Kidney capillary endothelial cell (primary cell): ENCODE measurements at places on chromosomes 1 and 21.

- no peak for DNase-seq
Measured at GRCh38 chr1:196308176-196308575, 300.1 kb downstream of the KCNT2 start.

- DNase-seq = no peak
Measured at GRCh38 chr1:41537251-41537650, 52.8 kb upstream of the EDN2 start.

DNA sequence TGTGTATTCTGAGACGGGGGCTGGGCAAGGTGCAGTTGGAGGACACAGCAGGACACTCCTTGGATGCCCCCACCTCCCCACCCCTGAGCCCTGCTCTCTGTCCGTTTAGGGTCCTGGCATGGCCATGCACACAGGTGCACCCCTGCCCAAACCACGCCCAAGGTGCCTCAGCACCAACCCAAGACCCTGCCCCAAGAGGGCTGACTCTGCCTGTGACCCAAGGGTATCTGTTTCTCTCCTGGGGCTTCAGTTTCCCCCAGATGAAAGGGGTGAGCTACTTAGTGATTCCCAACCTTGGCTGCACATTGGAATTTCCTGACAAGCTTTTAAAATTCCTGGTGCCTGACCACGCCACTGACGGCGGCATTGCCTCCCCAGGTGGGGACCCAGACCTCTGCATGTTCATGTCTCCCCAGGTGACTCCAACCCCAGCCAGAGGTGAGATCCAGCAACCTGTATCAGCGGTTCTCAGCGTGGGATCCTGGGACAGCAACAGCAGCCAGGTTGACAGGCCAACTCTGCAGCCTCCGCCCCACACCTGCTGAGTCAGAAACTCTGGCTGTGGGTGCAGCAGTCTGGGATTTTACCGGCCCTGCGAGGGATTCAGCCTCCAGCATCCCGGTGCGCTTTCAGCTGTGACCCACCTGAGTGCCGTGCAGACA, 483.4 kb downstream of the NPHP4 start:
- no peak for DNase-seq

GRCh38 chr1:47184090-47184821, 5.6 kb downstream of the PDZK1IP1 start:
- no peak for DNase-seq

DNA sequence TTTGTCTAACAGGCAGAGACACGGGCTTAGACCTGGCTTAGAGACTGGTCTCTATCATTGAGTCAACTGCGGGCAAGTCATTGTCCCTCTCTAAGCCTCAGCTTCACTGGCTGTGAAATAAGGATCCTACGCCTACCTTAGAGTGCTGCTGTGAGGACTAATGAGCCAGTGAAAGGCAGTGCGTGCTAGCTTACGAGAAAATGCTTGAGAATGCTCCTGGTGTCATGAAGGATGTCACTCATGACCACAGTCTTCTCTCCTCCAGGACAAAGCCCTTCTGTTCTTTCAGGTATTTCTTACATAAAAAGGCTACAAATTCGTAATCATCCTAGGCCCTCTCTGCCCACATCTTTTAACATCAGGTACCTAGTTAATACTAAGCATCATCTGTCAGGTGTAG, 16.5 kb upstream of the A3GALT2 start:
- DNase-seq = no peak

GRCh38 chr1:74641876-74642275, 31.7 kb downstream of the ERICH3 start:
- DNase-seq = no peak

DNA sequence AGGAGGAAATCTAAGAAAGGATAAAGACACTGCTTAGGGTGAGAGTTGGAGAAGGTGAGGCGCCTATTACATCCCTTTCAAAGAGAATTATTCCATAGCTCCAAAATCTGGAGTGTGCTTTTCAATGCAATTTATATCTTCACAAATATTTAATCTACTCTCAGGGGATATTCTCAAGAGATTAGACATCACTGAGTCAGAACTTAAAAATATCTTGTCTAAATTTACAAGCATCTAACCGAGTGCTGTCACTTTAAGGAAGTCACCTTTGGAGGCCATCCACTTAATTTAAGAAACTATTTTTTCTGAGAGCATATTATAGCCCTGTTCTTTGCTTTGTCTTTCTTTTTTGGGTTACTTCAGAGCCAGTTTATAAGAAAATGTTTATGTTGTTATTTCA, 134.6 kb downstream of the TNFSF18 start:
- no peak for DNase-seq

GRCh38 chr1:177020851-177021589, 143.5 kb downstream of the ASTN1 start:
- no peak for DNase-seq

GRCh38 chr21:33751120-33751519, 108.8 kb downstream of the ITSN1 start:
- DNase-seq = no peak

DNA sequence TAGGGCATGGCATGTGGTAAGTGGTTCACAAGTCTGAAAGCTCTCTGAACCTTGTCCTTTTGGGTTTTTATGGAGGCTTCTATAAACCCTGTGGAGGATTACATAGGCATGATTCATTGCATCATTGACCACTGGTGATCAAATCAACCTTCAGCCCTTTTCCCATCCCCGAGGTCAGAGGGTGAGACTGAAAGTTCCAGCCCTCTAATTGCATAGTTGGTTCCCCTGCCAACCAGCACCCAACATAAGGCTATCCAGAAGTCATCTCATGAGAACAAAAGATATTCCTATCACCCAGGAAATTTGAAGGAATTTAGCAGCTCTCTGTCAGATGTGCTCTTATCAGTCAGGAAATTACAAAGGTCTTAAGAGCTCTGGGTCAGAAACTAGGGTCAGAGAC, 89.5 kb upstream of the ARTN start:
- DNase-seq = no peak

GRCh38 chr1:151419819-151420218, 20.4 kb downstream of the PSMB4 start:
- DNase-seq = no peak

GRCh38 chr1:110580244-110580643, 25.9 kb downstream of the KCNA2 start:
- no peak for DNase-seq

GRCh38 chr1:85135392-85135798, 65.4 kb downstream of the SYDE2 start:
- no peak for DNase-seq

GRCh38 chr1:67614511-67614934, 70.5 kb upstream of the GADD45A start:
- DNase-seq = no peak

DNA sequence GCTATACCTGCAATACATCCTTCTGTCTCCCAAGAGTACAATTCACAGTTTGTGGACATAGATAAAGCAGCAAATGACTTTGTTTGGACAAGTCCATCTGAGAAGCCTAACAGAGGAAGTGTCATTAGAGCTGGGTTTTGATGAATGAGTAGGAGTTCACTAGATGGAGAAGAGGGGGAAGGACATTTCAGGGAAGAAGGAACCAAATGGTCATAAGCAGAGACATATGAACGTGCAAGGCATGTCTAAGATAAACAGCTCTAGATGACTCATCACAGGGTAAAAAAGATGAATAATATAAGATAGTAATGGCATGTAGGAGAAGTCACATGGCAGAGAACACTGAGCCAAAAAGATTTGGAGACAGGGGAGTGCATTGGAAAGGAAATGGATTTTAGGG, 54.5 kb downstream of the HMGB4 start:
- DNase-seq = no peak

- DNase-seq = no peak
Measured at GRCh38 chr1:216502528-216503162, 79.4 kb upstream of the USH2A start.

DNA sequence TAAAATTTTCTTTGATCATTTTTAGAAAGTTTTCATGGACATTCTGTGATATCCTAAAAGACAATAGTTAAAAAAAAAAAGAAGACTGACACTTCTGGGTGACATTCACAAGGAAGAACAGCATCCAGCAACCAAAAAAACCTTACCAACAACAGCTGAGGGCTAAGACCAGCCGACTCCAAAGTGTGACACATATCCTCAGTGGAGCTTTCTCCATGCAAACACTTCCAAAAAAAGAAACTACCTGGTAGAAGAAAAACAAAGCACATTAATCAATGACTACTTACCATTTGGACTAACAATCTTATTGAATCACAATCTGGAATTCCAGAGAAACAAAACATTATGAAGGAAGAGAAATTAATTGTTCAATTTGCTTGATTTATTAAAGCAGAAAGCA, 88.2 kb downstream of the IARS2 start:
- DNase-seq = peak; percentile 58

GRCh38 chr1:189131576-189131975, 1346.1 kb downstream of the BRINP3 start:
- no peak for DNase-seq

GRCh38 chr1:21937034-21937371, at the start of gene HSPG2:
TSS of gene HSPG2 (minus strand) at chr1:21937310. CDS start at chr1:21937217, 93 bp downstream.
- DNase-seq = no peak

GRCh38 chr21:28522014-28522799, 470.5 kb downstream of the LTN1 start:
- DNase-seq = peak; percentile 79

DNA sequence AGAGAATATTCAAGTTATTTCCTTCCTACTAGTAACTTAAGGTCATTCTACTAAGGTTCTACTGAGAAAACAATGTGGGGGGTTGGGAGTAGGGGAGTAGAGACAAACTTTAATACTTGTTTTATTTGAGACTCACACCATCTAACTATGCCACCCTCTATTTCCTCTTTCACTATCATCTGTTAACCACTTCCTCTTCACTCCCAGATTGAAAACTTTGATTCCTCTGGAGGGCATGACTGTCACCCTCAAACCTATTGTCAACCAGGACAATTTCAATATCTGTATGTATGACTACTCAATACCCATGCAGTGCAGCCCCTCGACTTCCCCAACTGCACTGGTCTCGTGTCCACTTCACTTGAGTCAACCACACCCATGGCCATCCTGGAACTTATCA, 165.6 kb upstream of the POGK start:
- DNase-seq = no peak

DNA sequence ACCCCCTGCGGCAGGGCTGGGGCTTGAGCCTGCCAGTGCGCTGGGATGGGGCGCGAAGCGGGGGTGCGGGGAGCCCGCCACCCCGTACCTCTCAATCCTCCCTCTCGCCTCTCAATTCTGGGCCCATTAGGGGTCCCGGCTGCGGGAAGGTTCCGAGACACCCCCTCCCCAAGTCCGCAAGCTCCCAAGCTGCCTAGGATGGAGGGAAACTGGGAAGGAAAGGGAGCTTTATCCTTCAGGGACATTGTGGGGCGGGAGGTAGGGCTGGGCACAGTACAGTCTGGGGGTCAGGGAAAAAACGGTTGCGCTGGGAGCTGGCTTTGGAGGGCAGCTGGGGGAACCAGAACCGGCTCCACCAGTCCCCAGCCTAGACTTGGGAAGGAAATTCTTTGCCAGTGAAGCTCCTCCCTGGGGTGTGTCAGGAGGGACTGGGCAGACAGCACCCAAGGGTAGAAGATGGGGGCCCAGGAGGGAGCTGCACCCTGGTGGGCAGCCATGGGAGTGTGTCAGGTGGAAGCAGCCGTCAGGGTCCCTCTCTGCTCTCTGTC, 904 bp downstream of the GJB3 start:
- DNase-seq = no peak

DNA sequence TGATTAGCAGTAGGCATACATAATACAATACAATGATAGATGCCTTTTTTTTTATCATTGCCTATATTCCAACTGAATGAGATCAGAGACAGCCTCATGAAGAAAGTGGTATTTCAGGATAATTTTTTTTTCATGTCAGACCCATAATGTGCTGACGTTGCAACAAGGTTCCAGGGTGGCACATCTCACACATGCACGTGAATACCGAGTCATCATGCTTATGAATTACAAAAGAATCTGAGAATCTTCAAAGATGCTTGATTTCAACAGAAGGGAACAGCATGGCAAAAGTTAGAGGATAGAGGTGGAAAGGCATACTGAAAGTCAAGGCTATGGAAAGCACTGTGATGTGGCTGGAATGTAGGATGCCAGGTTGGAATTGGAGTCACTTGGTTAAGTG, 5.0 kb upstream of the RNF11 start:
- no peak for DNase-seq

- no peak for DNase-seq
Measured at GRCh38 chr1:208641579-208642280, 397.5 kb upstream of the PLXNA2 start.

GRCh38 chr1:11885916-11886315, 27.2 kb upstream of the NPPB start:
- DNase-seq = no peak

DNA sequence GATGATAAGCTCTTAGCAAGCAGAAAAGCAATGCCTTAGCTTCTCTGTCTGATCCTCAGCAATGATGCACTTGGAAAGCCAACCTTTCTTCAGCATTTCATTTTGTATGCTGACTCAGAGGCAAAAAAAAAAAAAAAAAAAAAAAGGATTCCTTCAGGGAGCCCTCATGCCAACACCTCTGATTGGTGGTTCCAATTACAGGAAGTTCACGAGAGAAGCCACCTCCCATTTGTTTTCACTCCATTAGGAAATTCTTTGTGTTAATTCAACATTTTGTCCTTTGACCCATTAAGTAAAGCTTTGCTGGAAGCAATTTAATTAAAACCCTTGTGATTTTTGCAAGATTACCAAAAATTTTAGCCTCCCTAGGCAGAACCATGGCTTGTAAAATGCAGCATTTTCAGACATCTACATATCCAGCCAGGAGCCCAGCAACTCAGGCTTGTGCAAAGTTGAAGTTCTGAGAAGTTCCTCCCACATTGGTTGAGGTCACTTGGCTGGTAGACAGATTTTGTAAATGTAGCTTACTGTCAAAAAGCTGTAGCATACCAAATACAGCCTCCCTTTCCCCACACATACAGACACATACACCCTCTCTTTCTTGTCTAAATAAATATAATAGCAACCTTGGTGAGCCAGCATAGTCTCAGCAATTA, 27.1 kb upstream of the VTCN1 start:
- DNase-seq = no peak

GRCh38 chr1:53503433-53504217, 44.4 kb downstream of the DMRTB1 start:
- no peak for DNase-seq

DNA sequence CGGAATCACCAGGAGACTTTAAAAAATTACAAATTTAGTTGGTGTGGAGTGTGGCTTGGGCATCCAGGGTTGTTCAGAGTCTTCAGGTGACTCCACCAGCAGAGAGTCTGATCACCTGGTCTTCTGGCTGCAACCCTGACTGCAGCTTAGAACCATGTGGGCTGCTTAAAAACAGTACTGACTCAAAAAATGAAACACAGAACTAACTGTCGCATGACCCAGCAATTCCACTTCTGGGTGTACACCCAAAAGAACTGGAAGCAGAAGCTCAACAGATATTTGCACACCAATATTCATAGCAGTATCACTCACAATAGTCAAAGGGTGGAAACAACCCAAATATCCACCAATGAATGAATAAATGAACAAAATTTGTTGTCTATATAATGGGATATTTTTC, 17.3 kb downstream of the TLR5 start:
- no peak for DNase-seq

DNA sequence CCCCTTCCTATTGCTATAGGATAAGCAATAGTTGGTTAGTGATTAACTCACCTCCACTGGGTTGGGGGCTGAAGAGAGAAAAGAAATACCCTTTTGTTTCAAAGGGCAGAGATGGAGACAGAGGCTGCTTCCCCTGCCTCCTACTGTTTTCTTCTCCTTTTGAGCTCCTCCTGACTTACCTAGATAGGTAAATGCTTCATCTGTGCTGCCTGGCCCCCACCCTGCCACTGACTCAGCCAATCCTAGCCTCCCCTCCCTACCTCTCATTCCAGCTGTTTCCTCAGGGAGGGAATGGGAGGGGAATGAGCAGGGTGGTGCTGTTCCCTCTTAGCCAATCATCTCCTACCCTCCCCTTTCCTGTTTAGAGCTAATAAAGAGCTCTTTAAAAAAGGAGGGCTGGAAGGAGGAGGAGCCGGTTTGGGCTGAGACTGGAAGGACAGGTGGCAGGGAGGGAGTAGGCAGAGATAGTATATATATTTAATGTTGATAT, at the start of gene C1orf116:
TSS of gene C1orf116 (minus strand) at position 229 of the 490 bp plus-strand sequence. CDS start 5,158 bp downstream, outside the sequence.
- DNase-seq = no peak
